ENCODE measurements at places on chromosomes 2 and 18.

GRCh38 chr2:176464886-176465564 lies 195.8 kb downstream of the MTX2 start:
- no peak for DNase-seq

GRCh38 chr18:13514558-13514957 lies 211.8 kb downstream of the FAM210A start:
- DNase-seq, result no peak

DNA sequence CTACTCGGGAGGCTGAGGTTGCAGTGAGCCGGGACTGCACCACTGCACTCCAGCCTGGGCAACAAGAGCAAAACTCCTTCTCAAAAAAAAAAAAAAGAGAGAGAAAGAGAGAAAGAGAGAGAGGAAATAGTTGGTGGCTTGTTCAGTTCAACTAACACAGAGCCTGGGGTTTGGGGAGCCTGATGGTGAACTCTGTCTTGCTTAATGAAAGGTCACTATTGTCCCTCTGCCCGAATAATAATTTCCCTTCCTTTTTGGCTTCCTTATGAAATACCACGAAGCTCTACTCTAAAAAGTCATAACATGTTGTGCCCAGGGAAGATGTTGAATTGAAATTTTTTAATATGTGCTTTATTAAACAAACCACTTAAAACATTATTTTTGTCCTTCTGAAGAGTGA lies 17.3 kb downstream of the BCL2 start:
- no peak for DNase-seq

DNA sequence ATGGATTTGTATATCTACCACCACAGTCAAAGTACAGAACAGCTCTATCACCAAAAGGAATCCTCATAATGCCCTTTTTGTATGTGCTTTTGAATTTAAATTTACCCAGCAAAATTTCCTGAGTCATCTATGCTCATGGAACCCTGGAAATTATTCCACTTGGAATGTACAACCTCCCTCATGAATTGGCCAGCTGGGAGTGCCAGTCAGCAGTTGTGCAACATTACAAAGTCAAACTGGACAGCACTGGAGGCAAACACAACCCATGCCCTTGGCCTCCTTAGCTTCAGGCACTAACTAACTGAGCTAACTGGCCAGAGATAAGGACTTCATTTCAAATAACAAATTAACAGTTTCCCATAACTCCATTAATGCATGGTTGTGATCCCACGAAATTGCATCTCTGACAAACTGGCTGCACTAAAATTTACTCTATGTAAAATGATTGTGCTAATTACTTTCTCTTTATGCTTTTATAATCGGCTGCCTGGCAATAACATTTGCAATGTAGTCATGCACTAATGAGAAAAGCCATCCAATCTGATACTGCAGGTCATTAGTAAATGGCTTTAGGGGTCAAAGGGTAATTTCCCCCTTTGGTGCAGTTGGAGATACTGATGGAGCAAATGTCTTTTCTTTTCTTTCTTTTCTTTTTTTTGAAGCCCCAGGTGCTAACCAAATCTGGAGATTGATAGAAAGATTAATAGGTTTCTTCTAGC lies 270.5 kb downstream of the ACTR3 start:
- DNase-seq, result no peak

GRCh38 chr2:13666582-13667414 lies 950.1 kb downstream of the TRIB2 start:
- no peak for DNase-seq

- DNase-seq, result no peak
Observed at GRCh38 chr18:3248062-3248657, 559 bp downstream of the MYL12A start.

DNA sequence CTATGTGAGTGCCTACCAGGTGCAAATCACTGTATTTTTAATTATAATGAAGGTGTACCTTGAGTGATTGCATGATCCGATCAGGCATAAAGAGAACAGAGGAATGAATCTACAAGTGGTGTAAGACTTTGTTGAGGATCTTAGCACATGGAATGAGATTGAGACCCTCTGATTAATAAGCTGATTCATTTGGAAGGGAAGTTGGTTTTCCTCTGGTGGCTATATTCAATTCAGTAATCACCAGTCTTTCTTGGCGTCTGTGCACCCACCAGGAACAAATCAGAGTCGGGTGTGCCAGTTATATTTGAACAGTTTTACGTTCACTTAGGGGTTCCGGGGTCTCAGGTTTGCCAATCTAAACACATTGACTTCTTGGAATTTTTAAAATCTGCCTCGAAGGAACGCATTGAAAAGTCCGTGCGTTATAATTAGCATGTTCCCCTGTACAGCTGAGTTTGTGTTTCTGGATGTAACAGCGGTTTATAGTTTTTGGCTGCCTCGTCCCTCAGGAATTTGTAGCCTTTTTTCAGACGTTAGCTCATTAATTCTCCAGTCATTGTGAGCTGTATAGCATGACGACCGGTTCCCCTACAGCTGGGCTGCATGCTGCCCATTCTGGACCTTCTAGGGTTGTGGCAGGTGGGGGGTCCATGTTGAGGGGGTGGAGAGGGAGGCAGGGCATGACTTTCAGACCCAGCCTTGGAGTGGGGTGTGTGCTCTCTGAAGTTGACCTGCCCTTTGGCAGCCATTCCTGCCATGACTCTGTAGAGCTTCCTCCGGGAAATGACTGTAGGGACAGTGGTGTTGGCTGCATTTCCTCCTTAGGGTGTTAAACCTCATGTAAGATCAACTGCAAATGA lies 20.3 kb downstream of the MYO1B start:
- DNase-seq, result no peak

DNA sequence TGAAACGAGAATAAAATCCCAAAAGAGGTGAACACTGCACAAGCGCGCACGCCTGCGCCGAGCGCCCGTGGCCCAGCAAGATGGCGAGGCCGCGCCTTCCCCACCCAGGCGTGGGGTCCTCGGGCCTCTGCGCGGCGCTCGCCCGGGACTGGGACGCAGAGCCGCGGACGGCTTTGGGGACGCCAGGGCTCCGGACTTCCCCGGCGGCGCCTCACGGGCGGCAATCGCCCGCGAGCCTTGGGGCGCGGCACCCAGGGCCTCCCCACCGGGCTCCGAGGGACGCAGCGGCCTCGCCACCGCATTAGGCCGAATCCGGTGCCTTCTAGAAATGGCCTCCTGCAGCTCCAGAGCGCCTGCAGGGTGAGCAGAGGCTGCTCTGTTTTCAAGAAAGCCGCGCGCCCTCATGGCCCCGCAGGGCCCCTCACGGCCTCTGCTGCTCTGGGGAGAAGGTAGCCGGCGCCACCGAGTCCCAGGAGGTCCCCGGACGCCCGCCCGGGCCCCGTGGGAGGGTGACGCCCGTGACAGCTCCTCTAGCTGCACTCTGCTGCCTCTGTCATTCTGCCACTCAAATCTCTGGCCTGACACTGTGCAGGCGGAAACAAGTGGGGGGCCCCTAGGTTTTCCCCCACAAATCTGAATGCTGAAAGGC lies 35.9 kb upstream of the POMC start:
- DNase-seq, result no peak

DNA sequence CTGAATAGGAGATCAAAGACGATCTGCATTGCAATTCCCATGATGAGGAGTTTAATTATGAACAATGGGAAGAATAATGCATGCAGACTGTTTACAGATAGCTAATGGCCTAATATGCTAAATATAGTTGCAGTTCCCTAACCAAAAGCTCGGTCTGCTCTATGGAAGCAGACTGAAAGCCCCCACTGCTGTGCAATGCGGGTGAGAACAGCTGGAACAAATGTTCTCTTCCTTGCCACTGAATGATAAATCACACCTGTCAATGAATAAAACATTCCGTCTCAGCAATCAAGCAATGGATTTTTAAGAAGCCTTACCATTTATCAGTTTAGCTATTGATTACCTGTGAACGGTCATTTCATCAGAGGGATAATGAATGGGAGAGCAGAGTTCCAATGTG lies 704.5 kb upstream of the RAB6C start:
- no peak for DNase-seq

- no peak for DNase-seq
Observed at GRCh38 chr2:238320648-238321281, 447 bp downstream of the TRAF3IP1 start.

GRCh38 chr18:78898635-78899034 lies 81.0 kb upstream of the SALL3 start:
- DNase-seq, result no peak

GRCh38 chr2:58539973-58540372 lies 298.8 kb upstream of the FANCL start:
- DNase-seq, result no peak

GRCh38 chr2:240436683-240437550 lies 1.5 kb downstream of the GPC1 start:
- no peak for DNase-seq

- DNase-seq, result no peak
Observed at GRCh38 chr2:17940091-17940630, 61.7 kb downstream of the KCNS3 start.

- DNase-seq, result no peak
Observed at GRCh38 chr2:220001751-220002150, 374.3 kb downstream of the SLC4A3 start.

- no peak for DNase-seq
Observed at GRCh38 chr2:216651351-216651881, 18.2 kb downstream of the IGFBP2 start.

DNA sequence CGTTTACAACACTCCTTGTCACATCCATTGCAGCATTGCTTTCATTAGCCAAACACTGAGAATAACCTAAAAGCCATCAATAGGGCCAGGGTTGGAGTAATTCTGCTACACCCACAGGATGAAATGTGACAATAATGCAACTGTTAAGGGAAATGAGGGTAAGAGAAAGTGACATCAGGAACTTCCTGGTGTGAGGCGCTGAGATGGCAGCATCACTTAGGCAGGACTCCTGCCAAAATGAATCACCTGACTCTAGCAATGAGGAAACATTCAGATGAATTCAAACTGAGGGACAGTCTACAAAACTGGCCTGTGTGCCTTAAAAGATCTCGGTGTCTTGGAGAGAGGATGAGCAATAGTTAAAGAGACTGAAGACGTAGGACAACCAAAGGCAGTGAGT lies 115.6 kb upstream of the AGAP1 start:
- no peak for DNase-seq
